ENCODE measurements at places on chromosomes 13 and 19. TPM values are rescaled to one million over a fixed set of nuclear protein-coding genes. Genes with fewer than 3 reads are reported as not detected.

- no peak for DNase-seq
Observed at GRCh38 chr13:90415902-90416301, 931.6 kb upstream of the MIR17HG start.

DNA sequence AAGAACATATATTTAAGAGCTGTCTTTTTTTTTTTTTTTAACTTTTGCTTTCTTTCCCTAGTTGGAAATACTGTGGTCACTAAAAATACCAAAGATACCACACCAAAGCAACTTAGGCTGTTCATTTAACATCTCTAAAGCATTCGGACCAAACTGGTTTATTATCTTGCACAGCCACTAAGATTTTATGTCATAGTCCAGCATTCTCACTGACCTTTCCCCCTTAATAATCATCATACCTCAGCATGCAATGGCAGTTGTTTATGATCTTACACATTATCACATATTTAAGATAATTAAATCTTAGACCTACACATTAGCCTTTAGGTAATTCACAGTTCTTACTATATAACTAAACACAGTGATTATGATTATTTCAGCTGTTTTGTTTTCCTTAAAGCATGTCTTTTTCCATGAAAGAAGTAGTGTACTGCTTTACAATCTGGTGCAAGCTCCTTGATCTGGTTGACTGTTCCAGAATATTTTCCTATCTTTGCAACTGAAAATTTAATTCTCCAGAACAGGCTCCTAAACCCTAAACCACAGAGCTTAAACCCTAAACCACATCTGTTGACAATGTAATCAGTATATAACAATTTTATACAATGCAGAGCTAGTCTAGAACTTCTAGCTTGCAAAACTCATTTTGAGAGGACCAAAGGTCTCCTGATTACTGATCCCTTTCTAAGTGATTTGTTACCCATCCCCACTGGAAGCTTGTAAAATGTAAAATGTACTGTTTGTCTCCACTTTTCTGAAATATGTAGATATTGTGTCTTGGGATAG is 74.2 kb downstream of the CDK8 start:
- no peak for DNase-seq

DNA sequence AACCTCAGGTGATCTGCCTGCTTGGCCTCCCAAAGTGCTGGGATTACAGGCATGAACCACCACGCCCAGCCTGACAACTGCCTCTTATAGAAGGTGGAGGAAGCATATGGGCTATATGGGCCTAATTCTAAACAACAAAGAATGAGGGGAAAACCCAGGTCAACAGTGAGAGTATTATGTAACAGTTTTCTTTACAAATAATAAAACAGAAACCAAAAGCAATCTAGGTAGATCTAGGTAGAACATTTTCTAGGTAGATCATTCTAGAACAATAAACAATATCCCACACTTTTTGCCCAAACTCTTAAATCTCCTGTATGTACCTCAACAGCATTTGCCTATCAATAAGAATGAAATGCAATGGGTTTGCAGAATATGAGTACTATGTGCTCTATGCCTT is 267.4 kb downstream of the ABCC4 start:
- DNase-seq, result no peak

DNA sequence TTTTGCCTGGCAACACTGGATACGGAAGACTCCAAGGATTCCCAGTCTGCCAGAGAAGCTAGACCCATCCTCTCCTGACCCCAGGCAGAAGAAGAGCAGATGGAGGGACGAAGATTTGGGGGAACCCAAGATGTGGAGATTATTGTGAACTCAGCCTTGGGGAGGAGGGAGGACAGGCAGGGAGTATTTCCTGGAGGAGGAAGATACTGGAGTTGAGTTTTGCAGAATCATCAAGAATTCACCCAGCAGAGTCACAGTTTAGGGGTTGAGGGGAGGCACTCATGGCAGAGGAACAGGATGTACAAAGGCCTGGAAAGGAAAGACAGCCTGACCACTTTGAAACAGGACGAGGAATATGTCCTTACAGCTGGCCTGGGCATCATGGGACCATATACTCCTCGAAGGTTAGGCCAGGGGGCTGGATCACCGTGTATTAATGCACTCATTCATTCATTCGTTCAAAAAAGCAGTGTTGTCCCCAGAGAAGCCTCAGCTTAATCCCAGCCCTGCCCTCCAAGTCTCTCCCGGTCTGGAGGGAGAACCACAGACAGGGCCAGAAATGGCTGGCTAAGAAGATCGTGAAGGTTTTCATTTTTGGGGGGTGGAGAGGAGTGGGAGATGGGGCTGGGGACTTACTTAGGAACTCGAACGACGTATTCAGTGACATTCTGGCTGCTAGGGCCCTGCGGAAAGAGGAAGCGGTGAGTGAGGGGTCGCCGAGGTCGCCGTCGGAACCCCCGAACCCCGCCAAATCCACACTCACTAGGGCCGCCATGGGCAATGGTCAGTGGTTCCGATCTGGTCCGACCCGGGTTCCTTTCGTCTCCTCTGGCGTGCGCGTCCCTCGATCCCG is 517 bp downstream of the GTF2F1 start:
- DNase-seq, result no peak

The USF2 gene
- total RNA-seq, result 60.8 TPM

The CPB2 gene
- not detected for total RNA-seq

Measured in bronchial epithelial cell (primary cell).